Stimulated activated CD8-positive, alpha-beta memory T cell treated with anti-CD3 and anti-CD28 coated beads, Interleukin-7, amount 100 ng/mL, for 24 hours (primary cell): ENCODE measurements at places on chromosomes 3 and 15.

DNA sequence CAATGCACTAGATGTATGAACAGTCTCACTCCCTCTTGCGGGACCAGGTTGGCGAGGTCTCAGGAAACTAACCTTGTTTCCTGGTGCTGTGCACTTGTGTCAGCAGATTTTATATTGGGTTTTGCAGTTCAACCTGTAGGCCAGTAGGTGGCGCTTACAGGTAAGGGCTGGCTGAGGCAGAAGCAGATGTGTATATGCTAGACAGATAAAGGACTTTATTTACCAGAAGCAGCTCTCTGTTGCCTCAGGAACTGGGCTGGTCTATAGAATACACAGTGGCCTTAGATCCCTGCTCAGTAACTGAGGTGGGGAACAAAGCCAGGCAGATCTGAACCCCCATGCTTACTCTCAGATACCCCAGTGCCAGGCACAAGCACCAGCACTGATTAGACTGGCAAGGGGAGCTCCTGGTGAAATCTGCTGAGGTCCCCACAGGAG is 296.8 kb downstream of the DOCK3 start:
- DNase-seq, result no peak

- no peak for DNase-seq
Measured at GRCh38 chr15:28944286-28944685, 58.5 kb downstream of the APBA2 start.

DNA sequence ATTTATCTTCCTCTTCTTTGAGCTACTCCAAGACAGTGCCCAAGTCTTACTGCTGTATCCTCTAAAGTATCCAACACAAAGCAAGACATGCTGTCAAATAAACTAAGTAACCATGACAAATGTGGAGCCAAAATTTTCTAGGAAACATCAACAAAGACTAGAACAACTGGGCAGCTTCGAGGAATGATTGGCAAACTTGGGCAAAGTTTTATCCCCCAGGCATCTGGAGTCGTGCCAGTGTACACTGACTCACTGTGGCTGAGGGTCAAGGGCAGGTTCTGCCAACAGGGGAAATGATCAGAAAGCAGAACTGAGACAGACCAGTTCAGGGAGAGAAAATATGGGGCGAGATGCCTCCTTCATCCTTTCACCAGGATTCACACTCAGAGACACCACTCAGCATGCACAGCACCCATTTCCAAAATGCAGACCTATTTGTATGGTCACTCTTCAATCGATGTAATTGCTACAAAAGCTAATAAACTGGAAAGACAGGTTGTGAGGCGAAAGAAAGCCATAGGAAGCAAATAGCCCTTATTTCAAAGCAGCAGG is 65.8 kb downstream of the MB21D2 start:
- DNase-seq, result no peak

DNA sequence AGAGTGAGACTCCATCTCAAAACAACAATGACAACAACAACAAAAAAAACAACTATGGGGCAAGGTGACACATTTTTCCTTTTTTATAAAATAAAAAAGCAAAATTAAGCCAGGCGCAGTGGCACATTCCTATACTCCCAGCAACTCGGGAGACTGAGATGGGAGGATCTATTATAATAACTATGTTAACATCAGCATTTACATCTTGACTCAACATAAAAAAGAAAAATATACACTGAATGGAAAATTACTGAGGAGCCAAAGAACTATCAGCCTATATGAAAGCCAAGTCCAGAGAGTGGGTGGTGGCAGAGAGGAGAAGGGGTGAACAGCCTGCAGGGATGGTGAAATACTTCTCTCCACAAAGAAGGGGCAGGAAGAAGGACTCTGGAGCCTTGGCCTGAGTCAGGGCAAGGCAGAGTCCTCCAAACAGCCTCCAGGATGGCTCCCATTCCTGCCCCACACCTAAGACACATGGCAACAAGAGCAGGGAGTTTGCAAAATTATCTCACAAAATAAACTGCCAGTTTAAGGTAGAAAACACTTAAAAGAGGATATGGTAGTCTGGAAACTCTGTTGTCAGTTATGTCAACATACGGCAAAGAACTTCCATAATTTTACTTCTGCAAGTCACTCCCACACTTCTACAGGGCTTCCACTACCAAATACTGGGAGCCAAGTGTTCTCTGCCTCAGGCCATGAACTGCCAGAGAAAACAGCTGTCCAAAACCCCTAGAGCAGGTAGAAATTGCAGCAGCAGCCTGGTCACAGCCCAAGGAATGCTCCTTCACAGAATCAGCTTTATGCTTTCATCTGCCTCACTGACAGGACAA is 25.9 kb downstream of the HSPBAP1 start:
- no peak for DNase-seq

DNA sequence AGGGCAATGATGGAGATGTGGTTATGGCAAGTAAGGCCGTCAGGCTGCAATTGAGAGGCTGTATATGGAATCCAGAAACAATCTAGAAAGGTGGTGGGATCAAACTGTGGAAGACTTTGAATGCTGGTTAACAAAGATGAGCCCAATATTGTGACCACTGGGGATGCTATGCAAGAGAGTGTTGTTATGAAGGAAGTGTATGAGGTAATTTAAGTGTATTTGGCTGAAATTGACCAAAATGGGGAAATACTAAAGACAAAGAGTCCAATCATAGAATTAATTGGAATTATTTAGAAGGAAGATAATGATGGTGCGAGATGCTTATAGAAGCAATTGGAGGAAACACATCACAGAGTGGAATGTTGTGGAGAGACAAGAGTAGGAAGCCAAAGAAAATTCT is 24.5 kb downstream of the BTLA start:
- DNase-seq, result no peak

- DNase-seq, result no peak
Measured at GRCh38 chr3:123324880-123325765, 123.4 kb downstream of the SEC22A start.

- no peak for DNase-seq
Measured at GRCh38 chr15:36965570-36966342, 134.6 kb downstream of the MEIS2 start.

DNA sequence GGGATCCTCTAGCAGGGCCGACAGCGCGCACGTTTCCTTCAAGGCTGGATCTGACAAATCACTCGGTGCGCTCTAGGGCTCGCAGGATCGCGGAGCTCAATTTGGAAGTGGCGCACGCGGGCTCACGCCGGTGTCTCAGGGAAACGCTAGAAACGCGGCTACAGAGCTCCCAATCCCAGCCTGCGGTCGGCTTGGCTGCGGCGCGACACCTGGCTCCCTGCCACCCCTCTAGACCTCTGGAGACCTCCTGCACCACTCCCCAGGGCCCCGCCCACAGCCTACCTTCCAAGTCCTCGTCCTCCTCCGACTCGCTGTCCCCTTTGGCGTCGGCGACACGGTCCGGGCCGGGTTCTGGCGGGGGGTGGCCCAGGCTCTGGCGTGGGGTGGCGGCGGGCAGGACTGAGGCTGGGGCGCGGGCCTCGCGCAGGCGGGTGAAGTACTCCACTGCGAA is 596 bp downstream of the PRKAR2A start:
- peak; percentile 15 for DNase-seq

DNA sequence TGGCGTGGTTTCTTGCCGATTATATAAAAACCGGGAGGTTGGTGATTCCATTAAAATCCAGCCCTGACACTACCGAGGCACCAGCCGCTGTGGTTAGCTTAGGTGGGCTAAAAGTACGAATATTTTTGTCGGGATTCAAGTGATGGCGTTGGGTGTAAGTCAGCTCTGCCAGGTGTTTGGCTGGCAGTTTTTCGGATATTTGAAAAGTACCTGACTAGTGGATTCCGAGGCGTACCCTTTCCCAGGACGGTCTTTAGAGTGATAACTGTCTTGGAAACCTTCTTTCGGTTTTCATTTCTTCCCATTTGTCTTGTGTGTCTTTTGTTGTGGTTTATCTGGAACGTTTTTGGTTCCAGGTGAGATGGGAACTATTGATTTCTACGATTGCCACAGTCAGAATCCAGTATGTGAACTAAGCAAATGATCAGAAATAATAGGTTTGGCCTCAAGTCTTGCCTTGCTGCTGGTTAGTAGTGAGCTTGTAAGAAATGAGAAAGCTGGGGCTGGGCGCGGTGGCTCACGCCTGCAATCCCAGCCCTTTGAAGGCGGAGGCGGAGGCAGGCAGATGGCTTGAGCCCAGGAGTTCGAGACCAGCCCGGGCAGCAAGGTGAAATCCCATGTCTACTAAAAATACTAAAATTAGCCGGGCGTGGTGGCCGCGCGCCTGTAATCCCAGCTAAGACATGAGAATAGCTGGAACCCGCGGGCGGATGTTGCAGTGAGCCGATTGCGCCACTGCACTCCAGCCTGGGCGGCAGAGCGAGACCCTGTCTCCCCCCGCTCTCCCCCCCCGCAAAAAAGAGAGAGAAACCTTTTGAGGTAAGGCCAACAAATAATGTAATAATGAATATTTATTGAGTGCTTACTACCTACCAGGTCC is 1.4 kb downstream of the FYTTD1 start:
- no peak for DNase-seq

DNA sequence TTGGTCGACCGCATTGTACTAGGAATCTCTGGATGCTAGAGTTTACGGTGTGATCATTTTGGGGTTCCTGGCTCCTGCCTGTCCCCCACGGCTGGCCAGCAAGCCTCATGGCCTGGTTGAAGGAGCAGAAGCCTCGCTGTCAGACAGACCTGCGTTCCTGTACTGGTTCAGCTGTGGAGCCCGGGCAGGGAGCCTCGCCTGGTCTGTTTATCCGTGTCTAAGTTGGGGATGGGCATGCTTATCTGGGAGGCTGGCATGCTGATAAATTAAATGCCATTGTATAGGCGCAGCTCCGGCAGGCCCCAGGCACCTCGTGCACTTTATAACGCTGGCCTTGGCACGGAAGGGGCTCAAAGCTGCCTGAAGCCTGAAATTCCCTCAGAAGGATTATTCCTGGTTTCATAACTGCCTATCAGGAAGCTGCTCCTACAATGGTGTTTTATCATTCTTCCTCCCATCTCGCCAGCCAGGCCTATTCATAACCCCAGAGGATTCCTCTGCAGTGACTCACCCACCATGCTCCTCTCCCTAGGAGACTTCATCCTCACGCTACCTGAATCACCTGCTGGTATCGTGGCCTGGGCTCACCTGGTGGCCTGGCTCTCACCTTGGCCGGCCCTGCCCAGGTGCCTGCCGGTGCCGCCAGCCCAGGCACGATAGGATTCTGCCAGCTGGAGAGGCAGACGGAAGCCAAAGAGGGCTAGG is 110.9 kb downstream of the ASB7 start:
- no peak for DNase-seq

- DNase-seq, result no peak
Measured at GRCh38 chr15:56038015-56038414, 44.6 kb upstream of the NEDD4 start.

DNA sequence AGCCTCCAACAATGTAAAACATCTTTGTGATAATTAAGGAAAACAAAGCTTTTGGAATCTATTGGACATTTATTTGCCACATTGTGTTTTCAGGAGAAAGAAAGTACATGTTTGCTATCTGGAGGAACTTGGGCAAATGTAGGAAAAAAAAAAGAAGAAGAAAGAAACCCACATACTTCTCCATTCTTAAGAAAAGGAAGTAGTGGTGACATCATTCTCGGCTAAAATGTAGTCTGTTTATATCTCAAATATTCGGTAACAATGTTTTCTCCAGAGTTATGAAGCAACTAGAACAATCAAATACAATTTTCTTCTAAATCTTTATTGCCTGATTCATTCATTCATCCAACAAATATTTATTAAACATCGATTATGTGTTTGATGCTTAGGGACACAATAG is 2.3 kb upstream of the TGFBR2 start:
- DNase-seq, result no peak

DNA sequence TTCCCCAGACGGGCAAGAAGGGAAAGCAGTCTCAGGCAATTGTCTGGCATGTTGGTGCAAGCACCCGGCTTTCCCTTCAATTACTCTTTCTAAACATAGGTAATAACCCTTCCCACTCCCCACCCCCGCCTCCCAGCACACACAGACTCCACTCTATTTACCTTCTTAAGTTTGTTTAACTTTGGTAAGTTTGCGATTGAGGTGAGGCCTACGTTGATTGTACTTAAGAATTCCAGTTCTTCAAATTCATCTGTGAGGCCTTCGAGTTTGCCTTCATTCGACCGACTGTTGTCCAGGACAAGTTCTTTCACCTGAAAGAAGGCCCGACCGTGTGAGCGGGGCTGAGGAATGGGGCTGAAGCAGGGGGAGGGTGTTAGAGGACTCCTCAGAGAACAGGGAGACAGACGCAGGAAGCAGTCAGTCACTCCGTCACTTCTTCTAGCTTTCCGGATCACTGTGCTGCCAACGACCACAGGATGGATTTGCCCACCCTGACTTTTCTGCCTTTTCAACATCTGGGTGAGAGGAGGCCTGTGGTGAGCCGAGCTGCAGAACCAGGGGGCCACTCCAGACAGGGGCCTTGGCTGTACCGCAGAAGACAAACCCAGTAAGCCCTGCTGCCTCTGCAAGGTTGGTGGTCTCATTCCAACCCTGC is 33.0 kb downstream of the ANP32A start:
- DNase-seq, result no peak

- no peak for DNase-seq
Measured at GRCh38 chr15:40245666-40246450, 7.0 kb downstream of the PAK6 start.

DNA sequence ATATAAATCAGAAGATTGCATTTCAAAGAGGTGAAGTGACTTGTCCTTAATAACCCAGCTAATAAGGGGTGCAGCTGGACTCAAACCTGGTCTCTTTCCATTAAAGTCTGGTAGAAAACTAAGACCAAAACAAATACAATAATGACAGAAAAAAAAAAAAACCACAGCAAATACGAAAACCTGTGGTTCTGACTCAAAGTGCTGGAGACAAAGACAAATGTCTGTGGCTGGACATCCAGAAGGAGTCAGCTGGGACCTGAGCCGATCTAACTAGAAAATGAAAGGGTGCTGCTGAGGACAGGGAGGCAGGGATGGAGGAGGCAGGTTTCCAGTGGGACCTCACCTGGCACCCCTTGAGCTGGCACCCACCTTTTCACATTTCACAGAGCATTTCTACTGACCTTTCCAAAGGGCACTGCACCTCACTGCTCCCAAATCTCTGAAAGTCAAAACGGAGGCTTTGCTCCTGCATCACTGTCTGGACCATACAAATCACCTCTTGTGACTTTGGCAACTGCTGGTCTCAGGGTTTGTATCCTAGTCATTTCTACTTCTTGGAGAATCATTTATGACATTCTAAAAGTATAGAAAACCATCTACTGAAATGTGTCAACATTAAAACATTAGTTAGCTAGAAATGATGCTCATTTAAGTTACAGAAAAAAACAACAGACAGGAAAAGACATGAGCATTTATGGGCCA is 61.7 kb downstream of the CCNL1 start:
- DNase-seq, result no peak

GRCh38 chr15:67180035-67180434 is 74.4 kb downstream of the AAGAB start:
- DNase-seq, result no peak

DNA sequence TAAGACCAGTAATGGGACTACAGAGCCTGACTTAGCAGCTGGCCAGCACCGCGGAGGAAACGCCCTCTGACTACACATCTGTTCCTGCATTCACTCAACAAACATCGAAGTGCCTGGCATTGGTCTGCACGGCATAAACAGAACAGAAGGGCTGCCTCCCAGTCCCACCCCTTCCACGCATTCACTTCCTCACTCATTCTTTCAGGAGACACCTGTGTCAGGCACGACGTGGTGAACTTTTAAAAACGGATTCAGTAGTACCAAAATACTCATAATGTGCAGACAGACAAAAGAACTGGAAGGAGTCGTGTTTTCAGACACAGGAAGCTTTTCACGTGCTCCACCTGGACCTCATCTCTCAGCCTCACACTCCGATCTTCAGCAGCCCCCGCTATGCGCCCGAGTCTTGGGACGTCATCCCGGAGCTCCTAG is 123.3 kb downstream of the XXYLT1 start:
- DNase-seq, result no peak

- DNase-seq, result no peak
Measured at GRCh38 chr3:129023909-129024308, 22.8 kb downstream of the EFCC1 start.
